ENCODE measurements at places on chromosomes 3 and 15.
A peak's percentile ranks its signal among the peaks of the same experiment; 100 is the strongest.

DNA sequence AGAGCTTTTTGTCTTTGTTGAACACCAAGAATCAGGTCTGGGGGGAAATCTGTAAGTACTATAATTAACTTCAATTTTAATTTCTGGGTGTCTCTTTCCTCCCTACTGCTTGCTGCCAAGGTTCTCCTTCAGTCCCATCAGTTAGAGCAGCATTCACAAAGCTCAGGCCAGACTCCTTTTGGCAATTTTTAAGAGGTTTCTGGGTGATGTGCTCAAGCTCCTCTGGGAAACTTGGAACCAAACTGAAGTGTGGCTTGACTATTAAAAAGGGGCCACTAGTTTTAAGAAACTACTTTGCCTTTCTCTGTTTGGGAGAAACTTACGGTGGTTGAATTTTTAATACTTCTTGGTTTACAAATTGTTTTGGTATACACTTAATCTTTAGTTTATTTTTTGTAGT lies 227.7 kb upstream of the SOX2 start:
- no peak for DNase-seq

DNA sequence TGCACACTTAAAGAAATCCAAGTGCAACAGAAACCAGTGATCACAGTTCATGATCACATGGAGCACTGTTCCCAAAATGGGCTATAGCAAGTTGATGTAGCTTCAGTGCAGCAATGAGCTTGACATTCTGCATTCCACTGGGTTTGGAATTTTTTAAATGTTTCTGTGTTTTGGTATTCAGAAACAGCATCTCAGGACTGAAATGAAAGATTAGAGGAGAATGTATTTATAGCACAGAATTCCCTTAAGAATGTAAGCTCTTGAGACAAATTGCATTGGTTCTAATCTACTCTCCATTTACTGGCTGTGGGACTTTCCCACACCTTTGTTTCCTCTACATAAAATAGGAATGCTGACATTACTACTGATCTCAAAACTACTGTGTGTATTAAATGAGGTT lies 162.7 kb downstream of the FGF12 start:
- DNase-seq, result no peak

DNA sequence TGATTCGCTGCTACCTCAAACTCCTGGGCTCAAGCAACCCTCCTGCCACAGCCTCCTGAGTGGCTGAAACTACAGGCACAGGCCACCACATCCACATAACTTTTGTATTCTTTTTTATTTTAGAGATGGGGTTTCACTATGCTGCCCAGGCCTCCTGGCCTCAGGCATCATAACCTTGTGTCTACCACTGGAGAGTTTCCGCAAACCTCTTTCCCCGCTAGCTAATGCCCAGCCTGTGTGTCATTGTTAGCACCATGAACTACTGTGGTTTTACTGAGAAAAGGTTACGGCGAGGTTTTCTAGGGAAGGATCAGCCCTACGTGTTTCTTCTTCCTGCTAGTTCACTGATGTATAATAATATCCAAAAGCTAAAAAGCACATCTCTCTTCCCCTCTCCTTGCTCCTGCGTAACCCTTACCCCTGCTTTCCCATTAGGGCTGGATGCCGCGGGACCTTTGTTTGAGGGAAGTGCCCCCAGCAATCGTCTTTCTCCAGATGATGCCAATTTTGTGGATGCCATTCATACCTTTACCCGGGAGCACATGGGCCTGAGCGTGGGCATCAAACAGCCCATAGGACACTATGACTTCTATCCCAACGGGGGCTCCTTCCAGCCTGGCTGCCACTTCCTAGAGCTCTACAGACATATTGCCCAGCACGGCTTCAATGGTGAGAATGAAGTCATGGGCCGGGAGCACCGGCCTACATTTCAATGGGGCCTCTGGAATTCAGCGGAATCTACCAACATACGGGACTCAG lies 113.7 kb downstream of the LIPC start:
- no peak for DNase-seq

DNA sequence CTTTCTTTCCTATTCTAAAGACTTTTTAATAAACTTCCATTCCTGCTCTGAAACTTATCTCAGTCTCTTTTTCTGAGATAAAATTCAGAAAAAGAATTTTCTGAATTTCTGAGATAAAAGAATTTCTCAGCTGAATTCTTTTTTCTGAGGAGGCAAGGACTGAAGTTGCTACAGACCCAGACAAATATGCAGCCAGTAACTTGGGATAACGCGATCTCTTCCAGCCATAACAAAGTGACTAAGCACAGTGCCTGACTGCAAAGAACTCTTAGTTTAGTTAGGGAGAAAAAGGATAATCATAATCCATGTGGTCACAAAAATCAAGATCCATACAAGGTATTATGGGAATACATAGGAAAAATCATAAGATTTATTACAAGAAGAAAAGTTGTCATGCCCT lies 222.0 kb upstream of the GAP43 start:
- DNase-seq, result no peak

DNA sequence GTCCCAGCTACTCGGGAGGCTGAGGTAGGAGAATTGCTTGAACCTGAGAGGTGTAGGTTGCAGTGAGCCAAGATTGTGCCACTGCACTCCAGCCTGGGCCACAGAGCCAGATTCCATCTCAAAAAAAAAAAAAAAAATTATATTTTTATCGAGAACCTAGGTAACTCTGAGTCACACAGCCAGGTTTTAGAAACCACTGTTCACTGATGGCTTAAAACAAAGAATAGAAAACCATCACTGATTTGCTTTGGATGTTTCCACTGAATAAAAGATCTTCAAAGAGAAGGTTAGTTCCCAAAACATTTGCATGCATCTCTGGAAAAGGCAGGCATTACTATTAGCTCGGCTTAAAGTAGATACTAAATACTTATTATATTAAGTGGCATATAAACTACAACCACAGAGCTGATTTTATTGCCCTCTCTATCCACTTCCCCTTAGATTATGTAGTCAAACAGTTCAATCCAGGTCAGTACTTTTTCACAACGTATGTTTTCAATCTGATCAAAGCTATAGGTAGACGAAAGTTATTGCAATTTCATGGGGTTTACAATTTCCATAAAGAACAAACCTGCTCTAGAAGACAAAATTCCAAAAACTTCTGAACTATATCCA lies 1.4 kb downstream of the B4GALT4 start:
- no peak for DNase-seq

- no peak for DNase-seq
These were observed 94.0 kb upstream of the UMPS start for GRCh38 chr3:124636101-124636862.

GRCh38 chr15:49748791-49749190 lies 127.9 kb downstream of the DTWD1 start:
- no peak for DNase-seq

- DNase-seq, result no peak
These were observed 88.9 kb upstream of the CCNL1 start for GRCh38 chr3:157248590-157249422.

- DNase-seq, result no peak
These were observed 27.4 kb upstream of the OR5K4 start for GRCh38 chr3:98326105-98326893.

DNA sequence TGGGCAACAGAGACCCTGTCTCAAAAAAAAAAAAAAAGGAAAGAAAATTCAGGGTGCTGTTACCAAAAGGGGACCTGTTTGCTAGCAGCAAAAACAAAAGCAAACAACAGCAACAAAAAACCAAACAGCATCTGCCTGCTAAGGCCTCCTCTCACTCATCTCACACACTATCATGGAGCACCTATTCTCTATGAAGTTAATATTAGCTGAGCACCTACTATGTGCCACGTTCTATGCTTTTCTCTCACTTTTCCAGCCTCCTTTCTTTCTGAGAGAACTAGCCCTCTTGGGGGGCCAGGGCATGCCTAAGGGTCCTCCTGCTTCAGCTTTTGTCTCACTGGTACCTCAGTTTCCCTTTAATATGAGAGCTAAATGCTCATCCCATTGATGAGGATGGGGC lies 468 bp upstream of the GPR62 start:
- DNase-seq, result no peak

DNA sequence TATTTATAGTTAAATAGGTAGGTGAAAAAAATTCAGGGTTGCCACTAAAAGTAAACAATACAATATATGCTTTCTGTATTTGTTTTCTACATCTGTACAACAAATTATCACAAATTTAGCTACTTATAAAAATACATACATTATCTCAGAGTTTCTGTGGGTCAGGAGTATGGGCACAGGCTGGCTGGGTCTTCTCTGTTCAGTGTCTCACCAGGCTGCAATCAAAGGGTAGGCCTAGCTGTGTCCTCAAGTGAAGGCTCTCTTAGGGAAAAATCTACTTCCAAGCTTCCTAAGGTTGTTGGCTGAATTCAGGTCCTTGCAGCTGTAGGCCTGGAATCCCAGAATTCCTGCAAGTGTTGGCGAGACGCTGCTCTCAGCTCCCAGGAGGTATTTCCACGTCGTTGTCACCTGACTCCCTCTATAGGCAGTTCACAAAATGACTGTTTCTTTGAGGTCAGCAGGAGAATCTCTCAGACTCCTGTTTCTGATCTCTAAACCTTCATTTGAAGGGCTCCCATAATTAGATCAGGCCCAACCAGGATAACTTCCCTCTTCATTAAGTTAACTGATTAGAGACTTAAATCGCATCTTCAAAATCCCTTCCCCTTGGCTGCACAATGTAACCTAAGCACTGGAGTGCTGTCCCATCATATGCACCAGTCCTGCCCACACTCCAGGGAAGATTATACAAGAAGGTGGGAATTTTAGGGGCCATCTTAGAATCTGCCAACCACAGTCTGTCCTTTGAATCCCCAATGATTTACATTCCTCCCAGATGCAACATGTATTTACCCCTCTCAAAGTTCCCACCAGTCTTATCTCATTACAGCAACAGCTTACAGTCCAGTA lies 296.6 kb downstream of the SUCLG2 start:
- peak; percentile 0 for DNase-seq

DNA sequence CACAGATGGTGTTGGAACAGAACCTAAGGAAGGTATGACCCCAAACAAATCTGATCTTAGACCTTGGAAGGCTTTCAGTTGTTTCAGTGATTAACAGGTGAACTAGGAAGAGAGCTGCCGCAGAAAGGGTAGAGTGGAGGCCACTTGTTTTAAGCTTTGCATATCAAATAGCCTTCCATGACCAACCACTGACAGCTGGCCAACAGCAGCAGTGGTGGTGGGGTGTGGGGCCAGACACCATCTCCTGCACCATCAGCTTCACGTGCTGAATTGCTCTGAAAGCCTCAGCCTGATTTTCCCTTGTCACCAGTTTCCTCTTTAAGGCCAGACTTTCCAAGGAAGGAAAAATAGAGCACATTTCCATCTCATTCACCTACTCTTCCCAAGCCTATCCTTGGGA lies 16.6 kb upstream of the OSBPL11 start:
- no peak for DNase-seq

- DNase-seq, result no peak
These were observed 31.3 kb downstream of the SHQ1 start for GRCh38 chr3:72816862-72817355.

GRCh38 chr15:58294681-58295254 lies 137.0 kb upstream of the LIPC start:
- no peak for DNase-seq

DNA sequence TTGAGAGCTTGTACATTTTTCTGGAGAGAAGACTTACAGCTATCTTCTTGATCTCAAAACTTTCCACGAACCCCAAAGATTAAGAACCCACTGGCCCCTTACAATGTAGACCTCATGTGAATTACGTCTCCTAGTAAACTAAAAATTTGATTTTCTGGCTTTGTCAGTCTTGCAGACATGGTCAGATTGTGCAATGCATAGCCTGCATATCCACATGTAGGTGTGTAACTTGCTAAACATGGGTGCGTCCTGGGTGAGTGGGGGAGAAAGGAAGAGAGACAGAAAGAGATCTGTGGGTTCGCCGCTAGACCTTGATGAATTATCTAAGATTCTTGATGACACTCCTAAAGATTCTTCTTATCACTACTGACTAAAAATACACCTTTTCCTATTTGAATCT lies 561.2 kb upstream of the MDFIC2 start:
- no peak for DNase-seq

DNA sequence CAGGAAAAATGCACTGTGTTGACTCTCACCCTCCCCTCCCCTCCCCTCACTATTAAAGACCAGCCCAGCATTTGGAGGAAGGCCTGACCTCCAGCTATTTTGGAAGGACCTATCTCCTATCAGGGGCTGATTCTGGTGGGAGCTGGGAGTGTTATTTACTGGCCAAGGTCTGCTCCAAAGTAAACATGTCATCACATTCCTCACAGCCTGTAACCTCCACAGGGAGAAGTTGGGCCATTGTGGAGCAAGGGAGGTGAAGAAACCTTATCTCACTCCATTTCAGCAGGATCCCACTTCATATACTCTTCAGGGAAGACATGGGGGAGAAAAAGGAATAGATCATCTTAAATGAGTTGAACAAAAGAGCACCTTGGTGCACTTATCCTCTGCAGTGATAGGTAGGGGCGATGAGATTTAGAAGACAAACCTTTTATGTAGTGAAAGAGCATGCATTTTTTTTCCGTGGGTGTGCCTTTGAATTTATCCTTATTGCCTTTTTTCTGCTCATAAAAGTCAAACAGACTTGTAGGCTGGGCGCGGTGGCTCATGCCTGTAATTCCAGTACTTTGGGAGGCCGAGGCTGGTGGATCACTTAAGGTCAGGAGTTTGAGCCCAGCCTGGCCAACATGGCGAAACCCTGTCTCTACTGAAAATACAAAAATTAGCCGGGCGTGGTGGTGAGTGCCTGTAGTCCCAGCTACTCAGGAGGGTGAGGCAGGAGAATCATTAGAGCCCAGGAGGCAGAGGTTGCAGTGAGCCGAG lies 15.6 kb upstream of the FLNB start:
- no peak for DNase-seq

GRCh38 chr15:40320931-40321371 lies 2.5 kb upstream of the INAFM2 start:
- peak; percentile 33 for DNase-seq

DNA sequence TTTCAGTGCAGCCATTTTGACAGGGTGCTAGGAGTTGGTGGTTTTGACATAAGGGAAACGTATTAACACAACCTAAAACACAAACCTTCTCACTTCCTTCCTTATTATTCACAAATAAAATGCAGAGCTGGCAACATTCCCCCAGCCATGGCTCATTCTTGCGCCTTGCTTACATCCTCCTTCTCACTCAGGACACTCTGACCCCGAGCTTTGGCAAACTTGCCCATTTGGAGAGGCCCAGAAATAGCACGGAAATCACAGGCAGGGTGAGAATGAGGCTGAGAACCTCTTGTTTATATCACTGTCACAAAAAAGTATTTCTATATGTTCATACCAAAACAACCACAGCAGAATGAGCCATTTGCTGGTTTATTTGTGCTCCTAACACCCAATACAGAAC lies 244.3 kb downstream of the NTRK3 start:
- DNase-seq, result no peak
